ENCODE measurements at places on chromosomes 6 and 20. TPM values are rescaled to one million over a fixed set of nuclear protein-coding genes. Genes with fewer than 3 reads are reported as not detected.

- DNase-seq: no peak
- H3K4me3 ChIP-seq: no peak overlapping the region
These were observed 177.4 kb downstream of the TAF4 start for GRCh38 chr20:61888101-61888865.

The HDGFL1 gene
- not detected for total RNA-seq

The SH3BGRL2 gene
- total RNA-seq: 7.8 TPM

The SSTR4 gene
- total RNA-seq: 0.69 TPM

DNA sequence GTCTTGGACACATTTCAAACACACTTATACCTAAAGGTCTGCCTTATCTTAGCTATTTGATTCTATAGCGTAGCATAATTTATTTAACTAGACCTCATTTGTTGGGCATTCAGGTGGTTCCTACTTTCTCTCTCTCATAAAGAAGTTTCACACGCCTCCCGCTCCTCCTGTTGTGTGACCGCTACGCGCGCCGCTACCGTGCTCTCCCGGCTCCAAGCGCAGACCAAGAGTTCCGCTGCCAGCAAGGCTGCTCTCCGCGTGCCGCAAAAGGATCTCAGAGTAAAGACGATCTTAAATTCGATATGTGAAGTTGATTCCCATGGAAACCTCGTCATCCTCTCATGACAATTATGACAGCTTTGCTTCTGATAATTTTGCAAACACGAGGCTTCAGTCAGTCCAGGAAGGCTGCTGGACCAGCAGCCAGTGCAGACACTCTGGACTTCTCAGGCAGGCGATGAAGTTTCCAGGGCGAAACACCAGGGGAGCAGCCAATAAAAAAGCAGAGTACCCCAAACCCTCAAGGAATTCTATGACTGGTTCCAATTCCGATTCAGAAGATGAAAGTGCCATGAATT, 20.4 kb downstream of the PRSS16 start:
- H3K27ac ChIP-seq: no peak overlapping the region
- no peak overlapping the region for H3K4me3 ChIP-seq
- no peaks in the 10 kb centered on the region for H3K4me1 ChIP-seq
- no peaks in the 10 kb centered on the region for H3K36me3 ChIP-seq
- DNase-seq: no peak

DNA sequence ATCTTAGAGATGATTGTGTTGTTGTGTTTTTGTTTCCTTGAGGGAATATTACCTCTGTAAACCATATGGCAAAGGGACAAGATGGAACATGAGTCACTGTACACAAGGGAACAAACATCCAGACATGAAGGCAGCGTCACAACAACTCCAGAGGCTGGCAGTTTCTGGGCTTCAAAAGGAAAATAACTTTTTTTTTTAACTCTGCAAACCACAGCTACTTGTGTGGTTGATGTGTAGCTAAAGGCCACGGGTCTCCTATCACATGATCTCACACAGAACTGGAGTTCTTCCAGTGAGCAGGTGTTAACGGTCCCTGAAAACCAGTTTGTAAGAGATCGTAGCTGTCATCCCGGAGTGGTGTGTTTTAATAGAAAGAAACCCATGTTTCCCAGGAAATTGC, 33.2 kb upstream of the HBS1L start:
- no peak overlapping the region for H3K4me3 ChIP-seq
- H3K4me1 ChIP-seq: no peaks in the 10 kb centered on the region
- no peak overlapping the region for H3K27ac ChIP-seq
- no peaks in the 10 kb centered on the region for H3K27me3 ChIP-seq
